ENCODE measurements at places on chromosomes 7 and 10. TPM values are rescaled to one million over a fixed set of nuclear protein-coding genes. Genes with fewer than 3 reads are reported as not detected.
A peak's percentile ranks its signal among the peaks of the same experiment; 100 is the strongest.

DNA sequence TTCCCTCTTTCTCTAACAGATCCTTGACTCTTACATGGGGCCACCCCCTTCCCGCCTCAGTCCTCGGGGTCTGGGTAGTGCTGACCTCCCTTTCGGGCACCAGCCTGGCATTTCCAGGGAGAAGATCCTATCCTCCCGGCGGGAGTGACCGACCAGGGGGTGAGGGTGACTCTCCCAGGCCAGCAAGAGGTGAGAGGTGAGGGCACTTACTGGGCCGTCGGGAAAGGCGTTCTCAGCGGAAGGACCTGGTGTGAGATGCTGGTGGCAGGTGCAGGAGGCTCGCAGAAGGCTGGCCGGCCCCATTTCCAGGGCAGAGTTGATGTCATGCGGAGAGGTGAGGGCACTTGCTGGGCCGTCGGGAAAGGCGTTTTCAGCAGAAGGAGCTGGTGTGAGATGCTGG, 4.2 kb upstream of the FOXL3 start:
- no peak for DNase-seq

DNA sequence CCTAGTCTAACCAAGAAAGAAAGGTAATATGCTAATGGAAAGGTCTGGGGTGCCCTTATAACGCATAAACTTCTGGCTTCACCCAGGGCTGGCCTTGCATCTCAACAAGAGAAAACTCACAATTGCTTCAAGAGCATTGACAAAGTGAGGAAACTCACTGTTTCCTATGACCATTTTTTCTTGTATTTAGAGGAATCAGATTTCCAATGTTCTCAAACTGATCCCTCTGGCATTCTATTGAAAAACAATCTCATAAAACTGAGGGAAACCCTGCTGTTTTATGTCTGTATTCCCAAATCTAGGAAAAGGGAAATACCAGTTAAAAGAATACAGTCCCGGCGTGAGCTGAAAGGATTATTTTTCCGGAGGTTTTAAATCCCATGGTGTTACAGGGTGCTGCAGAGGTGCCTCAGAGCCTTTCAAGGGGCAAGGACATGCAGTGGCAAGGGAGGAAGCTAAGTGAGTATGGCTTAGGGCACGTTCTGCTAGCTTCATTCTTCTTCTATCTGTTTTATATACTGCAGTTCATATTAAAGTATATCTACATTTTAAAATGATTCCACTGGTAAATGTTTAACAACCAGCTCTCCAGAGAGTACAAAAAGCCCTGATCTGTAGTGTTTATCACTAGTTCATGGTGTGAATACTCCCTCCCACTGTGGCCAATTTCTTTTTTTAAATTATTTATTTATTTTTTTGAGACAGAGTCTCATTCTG, 68.7 kb downstream of the CAV1 start:
- DNase-seq, result no peak

MRPL43 gene
- total RNA-seq, result 58.2 TPM

GRCh38 chr10:13712837-13713581, 126.2 kb downstream of the PRPF18 start:
- no peak for DNase-seq

DNA sequence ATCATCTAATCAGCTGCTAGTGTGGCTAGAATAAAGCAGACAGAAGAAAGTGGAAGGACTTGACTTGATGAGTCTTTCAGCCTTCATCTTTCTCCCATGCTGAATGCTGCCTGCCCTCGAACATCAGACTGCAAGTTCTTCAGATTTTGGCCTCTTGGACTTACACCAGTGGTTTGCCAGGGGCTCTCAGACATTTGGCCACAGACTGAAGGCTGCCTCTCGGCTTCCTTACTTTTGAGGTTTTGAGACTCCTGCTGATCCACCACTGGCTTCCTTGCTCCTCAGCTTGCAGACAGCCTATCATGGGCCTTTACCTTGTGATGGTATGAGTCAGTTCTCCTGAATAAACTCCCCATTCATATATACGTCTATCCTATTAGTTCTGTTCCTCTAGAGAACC, 26.0 kb downstream of the PLPP4 start:
- DNase-seq, result no peak

DNA sequence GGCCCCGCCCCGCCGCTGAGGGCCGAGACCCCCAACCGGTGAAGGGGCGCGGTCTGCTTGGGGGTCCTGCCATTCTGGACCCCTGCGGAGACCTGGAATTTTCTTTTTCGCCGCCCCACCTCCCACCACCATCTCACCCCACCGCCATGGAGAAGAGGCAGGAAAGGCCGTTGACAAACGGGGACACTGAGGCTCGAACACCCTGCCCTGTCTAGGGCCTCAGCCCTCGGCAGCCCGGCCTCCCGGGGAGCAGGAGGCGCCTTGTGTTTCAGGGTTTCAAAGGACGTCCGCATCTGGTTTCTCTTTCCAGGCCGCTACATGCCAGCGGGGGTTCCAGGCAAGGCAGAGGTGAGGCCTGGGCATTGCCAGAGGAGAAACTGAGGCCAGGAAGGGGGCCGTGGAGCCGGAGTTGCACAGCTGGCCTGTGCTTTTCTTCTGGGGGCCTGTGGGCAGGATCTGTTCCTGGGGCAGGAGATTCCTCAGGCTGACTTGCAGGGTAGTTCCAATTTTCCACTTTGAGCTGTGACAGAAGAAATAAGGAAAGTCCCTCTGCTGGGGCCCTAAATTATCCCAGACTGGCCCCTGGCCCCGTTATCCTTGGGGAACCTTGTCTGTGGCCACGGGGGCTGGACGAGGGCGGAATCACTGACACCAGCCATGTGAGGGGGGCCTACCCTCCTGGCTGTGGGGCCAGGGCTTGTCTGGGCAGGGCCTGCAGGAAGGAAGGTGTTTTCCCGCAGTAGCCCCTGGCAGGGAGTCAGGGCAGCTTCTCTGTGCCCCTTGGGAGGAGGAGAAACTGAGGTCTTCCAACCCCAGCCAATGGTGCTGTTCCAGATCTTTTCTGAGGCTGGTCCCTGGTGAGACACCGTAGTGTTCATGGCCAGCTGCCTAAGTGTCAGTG, 900 bp upstream of the MICALL2 start:
- no peak for DNase-seq

- DNase-seq, result peak; percentile 53
Observed at GRCh38 chr10:36725581-36726520, 399.5 kb upstream of the ANKRD30A start.

DNA sequence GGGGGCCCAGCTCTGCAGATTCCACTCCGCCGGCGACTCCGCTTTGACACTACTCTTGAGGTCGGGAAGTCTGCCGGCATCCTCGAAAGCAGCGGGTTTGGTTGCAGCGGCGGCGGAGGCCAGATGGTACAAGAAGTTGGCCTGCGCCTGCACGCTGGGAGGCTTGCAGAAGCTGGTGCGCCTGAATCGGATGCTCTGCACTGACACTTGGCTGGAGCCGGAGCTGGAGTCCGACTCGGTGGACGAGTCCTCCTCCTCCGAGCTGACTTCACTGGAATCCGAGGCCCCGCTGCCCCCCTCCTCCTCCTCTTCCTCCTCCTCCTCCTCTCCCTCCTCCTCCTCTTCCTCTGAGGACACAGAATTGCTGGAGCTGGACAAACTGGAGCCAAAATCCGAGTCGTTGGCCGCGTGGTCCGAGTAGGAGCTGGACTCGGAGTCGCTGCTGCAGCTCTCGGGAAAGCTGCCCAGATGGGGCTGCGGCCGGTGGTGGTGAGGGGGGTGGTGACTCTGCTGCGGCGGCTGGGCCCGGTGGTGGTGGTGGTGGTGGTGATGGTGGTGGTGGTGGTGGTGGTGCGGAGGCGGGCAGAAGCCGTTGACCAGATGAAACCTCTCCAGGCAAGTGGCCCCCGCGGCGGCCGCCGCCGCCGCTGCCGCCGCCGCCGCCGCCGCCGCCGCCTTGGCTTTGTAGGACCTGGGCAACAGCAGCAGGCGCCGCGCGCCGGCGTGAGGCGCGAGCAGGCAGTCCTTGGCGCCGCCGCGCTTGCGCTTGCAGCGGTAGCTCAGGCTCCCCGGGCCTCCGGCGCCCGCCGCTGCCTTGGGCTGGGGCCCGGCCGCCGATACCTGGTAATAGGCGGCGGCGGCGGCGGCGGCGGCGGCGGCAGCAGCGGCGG, 9.0 kb downstream of the SKIDA1 start:
- peak; percentile 77 for DNase-seq

DNA sequence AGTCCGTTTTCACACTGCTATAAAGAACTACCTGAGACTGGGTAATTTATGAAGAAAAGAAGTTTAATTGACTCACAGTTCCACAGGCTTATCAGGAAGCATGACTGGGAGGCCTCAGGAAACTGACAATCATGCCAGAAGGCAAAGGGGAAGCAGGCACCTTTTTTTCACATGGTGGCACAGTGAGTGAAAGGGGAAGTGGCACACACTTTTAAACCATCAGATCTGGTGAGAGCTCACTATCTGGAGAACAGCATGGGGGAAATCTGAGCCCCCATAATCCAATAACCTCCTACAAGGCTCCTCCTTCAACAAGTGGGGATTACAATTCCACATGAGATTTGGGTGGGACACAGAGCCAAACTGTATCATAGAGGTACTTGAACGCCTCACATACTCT, 30.0 kb downstream of the AGR3 start:
- DNase-seq, result no peak

DNA sequence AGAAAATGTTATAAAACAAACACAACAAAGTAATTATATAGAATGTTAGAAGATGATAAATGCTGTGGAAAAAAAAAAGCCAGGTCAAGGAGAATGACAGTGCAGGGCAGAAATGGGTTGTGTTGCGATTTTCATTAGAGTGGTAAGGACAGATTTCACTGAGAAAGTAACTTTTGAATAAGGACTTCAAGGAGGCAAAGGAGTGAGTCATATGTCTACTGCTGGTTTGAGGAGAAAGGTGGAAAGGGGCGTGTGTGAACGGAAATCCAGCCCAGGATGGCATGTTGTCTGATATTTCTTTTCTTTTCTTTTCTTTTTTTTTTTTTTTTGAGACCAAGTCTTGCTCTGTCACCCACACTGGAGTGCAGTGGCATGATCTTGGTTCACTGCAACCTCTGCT, 12.3 kb upstream of the DLD start:
- no peak for DNase-seq

NEUROD6 gene
- total RNA-seq, result not detected
